ENCODE measurements at places on chromosomes 7 and 10.

DNA sequence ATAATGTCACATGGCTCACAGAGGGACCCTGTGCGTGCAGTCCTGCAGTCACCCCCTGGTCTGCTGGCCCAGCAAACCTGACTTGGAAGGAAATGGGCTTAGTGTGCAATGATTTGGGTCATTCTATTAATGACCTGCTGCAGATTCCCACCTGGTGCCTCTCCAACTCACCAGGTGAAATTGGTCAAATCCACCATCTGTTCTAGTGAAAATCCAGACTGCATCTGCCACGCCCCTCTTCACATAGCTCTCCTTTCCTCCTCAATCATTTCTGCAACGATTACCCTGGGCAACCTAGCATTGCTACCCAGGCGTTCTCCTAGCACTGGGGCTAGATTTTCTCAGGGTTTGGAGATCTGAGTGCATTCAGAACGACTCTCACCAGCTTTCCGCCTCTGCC lies 29.4 kb downstream of the SRRM3 start:
- DNase-seq: no peak

GRCh38 chr7:41955893-41956675 lies 253.2 kb upstream of the INHBA start:
- peak; percentile 36 for DNase-seq

- DNase-seq: no peak
Observed at GRCh38 chr10:130801784-130802183, 509.7 kb downstream of the TCERG1L start.

DNA sequence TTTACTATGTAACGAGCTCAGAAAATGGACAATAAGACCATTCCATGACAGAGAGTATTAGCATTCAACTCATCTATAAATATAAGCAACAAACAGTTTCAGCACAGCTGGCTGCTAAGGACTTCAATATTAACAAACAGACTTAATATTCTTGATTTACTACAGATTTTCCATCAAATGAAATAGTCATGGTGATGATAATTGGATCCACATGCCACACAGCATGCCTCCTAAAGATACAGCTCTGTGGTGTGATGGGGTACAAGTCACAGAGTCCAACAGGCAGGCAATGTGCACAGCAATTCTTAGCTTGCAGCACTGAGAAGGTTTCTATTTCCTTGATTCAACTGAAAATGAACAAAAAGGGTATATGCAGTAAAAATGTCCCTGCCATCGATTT lies 54.0 kb downstream of the DOCK4 start:
- no peak for DNase-seq

DNA sequence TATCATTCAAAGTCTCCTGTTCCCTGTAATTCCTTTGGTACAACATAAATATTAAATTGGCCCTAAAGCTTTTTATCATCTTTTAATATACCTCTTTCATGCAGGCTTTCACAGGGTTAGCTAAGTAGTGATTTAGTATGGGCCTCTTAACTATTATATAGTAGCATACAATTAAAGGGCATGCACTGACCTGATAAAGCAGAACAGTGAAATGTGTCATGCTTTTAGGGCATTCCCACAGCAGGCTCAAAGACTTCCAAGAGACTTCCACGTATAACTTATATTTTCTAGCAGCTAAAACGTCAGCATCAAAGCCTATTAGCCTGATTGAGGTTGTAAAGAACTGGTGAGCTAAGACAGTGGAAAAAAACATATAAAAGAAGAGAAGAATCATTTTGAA lies 35.3 kb downstream of the SAMD8 start:
- no peak for DNase-seq

DNA sequence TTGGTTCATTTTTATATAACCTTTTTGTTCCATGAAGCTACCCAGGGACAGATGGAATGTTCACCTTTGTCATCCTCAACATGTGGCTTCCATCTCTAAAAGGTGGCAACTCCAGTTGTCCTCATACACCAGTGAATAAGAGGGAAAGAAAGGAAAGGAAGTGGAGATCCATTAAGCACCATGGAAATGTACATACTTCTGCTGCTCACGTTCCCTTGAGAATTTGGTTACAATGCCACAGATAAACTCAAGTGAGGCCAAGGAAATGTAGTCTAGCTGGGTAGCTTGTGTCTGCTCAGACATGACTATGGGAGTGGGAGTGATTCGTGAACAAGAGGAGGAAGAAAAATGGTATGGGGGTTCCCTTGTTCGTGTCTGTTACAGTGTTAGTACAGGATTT lies 237.1 kb upstream of the FAM3C start:
- no peak for DNase-seq

DNA sequence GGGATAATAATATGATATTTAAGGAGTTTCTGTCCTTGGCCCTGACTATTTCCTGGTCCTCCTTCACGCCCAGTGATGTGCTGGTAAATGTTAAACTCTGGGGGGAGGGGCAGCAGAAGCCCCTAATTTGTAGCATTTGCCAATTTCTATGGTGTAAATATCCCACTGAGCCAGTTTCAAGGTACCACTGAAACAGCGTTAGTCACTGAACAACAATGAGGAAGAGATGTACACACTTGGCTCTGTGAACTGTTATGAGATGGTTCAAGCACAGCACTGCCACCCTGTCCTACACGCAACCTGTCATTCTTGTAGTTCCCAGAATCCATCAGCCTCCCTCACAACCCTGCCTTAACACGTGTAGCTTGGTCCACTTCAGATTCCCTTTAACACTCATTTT lies 39.8 kb downstream of the MET start:
- DNase-seq: no peak

- DNase-seq: no peak
Observed at GRCh38 chr10:64430690-64431323, 909.6 kb downstream of the REEP3 start.

DNA sequence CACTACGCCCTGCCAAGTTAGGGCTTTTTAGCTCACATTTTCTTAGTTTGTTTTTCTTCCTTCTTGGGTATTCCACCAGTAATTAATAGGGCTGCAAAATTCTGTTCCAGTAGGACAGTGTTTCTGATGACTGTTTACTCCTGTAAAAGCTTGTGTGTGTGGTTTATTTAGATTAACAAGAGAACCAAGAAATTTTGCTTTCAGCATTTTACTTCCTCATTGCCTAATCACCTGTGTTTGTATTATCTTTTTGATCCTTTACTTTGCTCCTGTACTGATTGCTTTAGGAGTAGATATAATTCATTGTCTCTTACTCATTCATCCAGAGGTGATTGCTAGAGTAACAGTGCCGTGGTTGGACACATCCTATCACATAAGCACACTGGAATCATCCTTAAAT lies 27.7 kb downstream of the TDRD1 start:
- no peak for DNase-seq

GRCh38 chr7:47704936-47705335 lies 123.0 kb upstream of the TNS3 start:
- no peak for DNase-seq

- DNase-seq: no peak
Observed at GRCh38 chr10:84908491-84908890, 580.1 kb downstream of the CCSER2 start.

GRCh38 chr7:372546-372931 lies 82.6 kb downstream of the FOXL3 start:
- no peak for DNase-seq

DNA sequence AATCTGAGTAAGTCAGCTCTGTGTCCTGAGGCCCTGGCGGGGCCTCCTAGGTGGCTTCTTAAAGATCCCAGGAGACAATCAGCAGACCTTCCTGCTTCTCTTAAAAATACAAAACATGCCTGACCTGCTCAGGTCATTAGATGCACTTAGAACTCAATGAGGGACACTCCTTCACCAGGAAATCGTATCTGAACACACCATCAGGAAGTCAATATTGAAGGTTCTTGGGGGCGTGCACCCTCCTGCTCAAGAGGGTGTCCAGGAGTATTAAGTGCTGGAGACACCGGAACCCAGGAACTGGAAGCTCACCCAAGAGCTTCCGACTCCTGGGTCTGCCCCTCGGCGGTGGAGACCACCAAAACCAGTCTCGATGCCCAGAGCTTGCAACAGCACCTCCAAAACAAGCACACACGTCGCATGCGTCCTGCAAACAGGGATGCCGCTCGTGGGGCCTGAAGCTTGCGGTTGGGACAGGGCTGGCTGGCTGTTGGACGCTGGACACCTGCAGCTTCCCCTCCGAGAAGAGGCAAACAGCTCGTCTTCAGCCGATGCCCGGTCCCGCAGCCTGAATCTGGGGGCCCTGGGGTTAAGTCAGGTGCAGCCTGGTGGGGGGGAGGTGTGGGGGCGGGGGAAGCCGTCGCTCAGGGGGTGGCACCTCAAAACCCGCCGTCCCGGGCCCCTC lies 803 bp downstream of the RAPGEF5 start:
- DNase-seq: no peak

DNA sequence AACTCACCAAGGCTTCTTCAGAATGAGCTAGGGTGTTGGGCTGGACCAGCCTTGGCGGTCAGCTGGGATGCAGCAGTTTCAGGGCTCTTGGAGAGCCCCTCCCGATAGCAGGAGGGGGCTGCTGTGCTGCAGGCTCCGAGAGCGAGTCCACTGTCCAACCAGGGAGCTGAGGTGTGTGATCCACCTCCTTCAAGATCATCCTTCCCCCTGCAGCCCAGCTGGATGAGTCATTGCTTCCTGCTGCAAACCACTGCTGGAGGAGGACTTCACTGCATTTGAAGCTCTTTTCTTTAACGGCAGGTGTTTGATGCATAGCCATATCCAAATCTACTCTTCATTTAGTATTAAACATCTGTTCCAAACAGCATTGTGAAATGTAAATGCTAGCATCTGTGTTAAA lies 54.2 kb upstream of the EBF3 start:
- no peak for DNase-seq

DNA sequence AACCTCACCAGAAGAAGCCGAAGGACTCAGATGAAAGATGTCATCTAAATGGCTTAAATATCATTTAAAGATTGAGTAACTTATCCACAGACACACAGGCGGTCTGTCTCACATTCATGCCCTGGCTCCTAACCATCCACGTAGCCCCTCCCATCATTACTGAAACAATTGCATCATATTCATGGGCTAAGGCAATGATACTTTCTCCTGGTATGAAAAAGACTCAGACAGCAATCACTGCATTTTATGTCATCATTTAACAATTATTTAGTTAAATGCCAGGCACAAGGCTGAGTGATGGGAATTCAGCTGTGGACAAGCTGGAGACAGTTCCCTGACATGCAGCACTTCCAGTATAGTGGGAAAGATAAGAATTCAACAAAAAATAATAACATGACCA lies 11.2 kb upstream of the TECTB start:
- no peak for DNase-seq

GRCh38 chr10:32253821-32254220 lies 93.1 kb downstream of the EPC1 start:
- DNase-seq: no peak

DNA sequence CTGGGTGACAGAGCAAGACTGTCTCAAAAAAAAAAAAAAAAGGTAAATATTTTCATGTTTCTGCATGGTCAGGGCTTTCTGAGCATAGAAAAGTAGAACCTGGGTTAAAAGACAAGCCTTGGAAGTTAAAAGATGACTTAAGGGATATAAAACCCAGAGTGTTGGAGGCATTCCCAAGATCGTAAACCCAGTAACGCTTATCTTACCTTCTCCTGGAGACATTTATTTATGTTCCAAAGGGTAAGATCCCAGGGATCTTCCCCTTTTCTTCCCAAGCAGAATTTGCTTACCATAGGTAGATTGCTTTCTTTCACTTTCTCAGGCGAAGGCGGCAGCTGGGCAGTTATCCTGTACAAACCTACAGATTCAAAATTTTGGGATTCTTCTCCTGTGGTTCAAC lies 22.2 kb downstream of the SUGCT start:
- DNase-seq: no peak

- DNase-seq: no peak
Observed at GRCh38 chr7:127884066-127884559, 147.1 kb downstream of the LRRC4 start.

- no peak for DNase-seq
Observed at GRCh38 chr7:8380130-8380529, 53.3 kb upstream of the NXPH1 start.

DNA sequence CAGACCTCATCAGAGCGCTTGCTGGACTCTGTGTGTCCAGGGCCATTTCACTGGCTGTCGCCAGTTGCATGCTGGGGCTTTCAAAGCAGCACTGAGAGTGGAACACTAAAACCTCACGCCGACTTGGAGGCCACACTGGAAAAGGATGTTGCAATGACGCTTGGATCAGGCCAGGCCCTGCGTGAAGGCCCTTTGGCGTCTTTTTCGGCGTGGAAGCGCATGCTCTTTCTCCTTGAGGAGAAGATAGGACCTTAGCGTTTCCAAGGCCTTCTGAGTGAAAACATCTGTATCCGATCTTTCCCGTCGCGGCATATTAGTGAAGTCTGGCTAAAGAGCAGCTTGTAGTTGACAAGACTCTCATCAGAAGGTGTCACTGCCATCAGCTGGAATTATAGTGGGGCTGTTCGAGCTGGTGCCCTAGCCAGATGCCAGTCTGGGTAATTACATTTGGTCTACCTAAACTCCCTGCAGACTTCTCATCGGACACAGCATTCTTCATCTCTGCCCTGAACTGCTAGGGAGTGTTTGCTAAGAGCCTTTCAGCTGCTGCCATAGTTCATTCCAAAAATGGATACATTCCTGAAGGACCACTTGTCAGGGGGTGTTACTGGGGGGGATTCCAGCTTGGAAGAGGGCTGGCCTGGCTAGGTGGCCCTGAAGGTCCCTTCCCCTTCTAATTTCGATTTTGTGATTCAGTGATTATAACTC lies 167.7 kb upstream of the TCF7L2 start:
- no peak for DNase-seq

GRCh38 chr7:90621747-90622140 lies 25.6 kb downstream of the CDK14 start:
- DNase-seq: no peak

- no peak for DNase-seq
Observed at GRCh38 chr7:119967221-119967620, 305.8 kb upstream of the KCND2 start.

GRCh38 chr10:113055458-113055857 lies 105.4 kb downstream of the TCF7L2 start:
- DNase-seq: no peak

- no peak for DNase-seq
Observed at GRCh38 chr10:112985690-112986543, 35.9 kb downstream of the TCF7L2 start.

DNA sequence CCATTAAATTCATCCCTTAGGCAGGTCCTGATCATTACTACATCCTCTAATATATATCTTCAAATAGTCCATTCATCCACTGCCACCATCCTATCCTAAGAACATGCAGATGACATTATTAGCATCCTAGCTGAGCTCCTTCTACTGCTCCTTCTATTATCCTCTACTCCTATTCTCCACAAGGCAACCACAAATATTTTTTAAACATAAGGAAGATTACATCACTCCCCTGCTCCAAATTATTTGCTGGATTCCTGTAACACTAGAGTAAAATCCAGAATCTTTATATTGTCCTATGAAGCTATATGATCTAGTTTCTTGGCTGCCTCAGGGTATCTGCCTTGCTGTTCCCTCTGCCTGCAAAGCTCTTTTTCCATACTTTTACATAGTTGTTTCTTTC lies 176.3 kb upstream of the SLC26A5 start:
- no peak for DNase-seq

Measured in esophagus squamous epithelium (tissue), 5 donors.